Motor neuron (in vitro differentiated cells): ENCODE measurements at places on chromosomes 1 and 21.

- ATAC-seq = peak; percentile 88
Measured at GRCh38 chr1:23562137-23562876, 3.0 kb upstream of the ID3 start.

- ATAC-seq = no peak
Measured at GRCh38 chr1:216457356-216457755, 34.1 kb upstream of the USH2A start.

GRCh38 chr1:204493145-204493983 lies 1.2 kb downstream of the PIK3C2B start:
- peak; percentile 0 for ATAC-seq

- no peak for ATAC-seq
Measured at GRCh38 chr1:78104322-78104721, 58.6 kb downstream of the GIPC2 start.

DNA sequence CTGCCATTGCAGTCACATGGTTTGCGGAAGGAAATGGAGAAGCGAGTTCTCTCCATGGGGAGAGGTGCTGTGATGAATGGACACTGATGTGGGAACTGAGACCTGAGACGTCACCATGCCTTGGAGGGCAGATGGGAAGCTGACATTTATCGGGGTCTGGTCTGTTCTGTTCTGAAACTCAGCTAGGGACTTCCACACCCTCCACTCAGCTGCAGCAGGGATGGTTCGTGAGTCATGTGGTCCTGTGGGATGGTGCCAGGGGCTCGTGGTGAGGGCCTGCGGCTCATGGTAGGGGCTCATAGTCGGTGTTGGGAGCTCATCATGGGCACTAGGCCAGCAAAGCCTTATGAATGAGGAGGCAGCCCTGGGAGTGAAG lies 6.1 kb downstream of the GPR137B start:
- ATAC-seq = no peak
